Panc1 (cell line): ENCODE measurements at places on chromosomes 4 and X.

DNA sequence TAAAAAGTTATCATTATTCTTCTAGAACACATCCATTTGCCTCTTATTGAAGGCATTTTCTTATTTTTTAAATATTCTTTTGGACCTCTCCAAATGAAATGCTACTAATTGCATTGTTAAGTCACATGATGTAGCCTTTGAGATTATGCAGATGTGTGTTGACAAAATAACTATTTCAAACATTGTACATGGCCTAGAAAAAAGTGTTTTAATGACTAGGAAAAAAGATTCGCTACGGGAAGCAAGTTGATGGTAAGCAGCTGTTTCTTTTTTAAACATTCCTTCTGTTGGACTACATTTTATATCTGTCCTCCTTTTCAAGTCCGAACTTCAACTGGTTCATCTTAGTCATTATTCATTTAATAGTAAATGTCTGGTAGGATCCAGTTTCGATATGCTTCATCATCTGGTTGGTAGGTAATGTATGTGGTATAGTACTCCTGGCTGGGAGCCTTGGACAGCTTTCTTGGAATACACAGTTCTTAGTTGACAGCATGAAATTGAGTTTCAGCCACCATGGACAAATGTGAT, 34.3 kb upstream of the GUCY1A1 start:
- DNase-seq, result no peak

- DNase-seq, result no peak
Observed at GRCh38 chr4:99149426-99150019, 5.4 kb upstream of the ADH4 start.

GRCh38 chr4:8422327-8422726, 18.2 kb downstream of the ACOX3 start:
- no peak for DNase-seq

DNA sequence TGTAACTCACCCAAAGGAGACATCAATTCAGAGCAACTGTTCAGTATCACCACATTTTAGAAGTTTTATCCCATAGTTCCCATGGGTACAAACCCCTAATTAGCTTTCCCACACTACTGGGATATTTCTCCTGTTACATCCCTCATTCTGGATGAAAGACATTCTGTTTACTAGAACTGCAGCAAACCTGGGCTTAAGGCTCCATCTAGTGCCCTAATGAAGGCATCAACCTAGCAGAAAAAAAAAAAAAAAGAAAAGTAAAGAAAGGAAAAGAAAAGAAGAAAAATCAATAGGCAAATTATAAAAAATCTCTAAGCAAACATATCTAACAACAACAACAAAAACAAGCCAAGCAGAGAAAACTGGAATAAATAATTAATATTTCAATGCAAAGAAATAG, 133.7 kb upstream of the CPXCR1 start:
- no peak for DNase-seq

DNA sequence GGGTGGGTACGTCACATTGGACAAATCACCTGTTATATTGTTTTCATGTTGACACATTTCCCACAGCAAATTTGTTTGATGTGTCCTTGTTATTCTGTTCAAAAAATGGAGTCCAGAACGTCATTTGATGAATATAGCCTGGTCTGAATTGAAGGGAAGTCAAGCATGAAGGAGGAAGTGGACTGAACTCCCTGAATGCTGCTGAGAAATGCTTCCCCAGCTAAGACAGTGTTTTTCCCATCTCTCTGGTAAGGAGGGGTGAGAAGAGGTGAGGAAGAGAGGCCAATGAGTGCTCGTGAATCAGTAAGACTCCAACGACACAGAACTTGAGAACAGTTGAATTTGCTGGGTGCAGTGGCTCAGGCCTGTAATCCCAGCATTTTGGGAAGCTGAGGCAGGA, 127.4 kb downstream of the RBM47 start:
- no peak for DNase-seq

DNA sequence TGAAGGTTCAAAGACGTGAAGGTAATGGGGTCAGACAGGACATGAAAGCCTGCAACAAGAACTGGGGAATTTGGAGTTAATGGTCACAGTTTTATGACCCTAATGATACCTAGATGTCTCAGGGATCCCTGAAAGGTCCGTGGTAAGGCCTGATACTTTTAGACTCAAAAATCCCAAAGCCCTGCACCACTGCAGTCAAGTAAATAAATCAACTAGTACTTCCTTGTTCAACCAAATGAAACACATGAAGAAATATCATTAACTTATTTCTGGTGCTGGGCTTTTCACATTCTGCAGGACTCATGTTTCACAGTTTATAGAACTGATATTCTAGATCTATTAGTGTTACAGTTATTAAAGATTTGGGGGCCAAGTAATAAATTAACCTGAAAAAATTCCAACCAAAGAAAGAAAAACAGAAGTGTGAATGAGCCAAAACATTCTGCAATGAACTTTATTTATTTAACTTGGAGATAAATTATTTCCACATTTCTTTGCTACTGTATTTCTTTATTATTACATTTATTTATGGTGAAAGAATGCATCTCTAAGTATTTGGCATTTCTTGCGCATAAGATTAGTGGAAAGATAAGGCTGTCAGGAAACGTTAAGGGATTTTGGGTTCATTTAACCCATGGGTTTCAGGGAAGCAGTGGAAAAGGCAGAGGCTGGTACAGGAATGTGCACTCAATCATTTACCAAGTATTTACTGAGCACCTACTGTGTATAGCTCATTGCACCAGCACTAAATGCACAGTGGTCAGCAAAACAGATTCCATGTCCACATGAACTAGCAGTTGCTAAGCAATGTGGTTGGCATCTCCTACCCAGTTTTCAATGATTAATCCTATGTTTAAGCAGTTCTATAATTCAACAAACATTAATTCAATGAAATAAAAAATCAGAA, 8.7 kb downstream of the WDFY3 start:
- no peak for DNase-seq

GRCh38 chr4:128163177-128164117, 102.3 kb downstream of the LARP1B start:
- peak; percentile 71 for DNase-seq

DNA sequence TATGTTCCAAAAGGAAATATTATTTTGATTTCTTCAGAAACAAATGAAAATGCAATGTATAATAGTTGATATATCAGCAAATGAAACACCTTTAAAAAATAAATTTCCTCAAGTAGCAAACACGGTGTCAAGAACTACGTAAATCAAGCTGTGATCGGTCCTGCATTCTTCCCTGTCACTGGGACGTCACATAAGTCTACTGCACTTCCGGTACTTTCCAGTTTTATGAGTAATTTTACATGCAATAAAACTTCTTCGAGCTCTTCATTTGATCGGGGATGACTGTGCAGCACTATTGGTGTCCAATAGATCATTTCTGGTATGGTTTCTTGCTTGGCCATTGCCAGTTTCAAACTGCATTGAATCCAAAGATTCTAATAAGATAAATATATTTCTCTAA, 114.0 kb upstream of the VEGFC start:
- no peak for DNase-seq

GRCh38 chr4:33649015-33649414, 2595.3 kb downstream of the ARAP2 start:
- DNase-seq, result no peak

GRCh38 chrX:30468471-30468870, 109.1 kb downstream of the TASL start:
- DNase-seq, result no peak

- DNase-seq, result no peak
Observed at GRCh38 chr4:206054-206453, 81.8 kb downstream of the ZNF718 start.

DNA sequence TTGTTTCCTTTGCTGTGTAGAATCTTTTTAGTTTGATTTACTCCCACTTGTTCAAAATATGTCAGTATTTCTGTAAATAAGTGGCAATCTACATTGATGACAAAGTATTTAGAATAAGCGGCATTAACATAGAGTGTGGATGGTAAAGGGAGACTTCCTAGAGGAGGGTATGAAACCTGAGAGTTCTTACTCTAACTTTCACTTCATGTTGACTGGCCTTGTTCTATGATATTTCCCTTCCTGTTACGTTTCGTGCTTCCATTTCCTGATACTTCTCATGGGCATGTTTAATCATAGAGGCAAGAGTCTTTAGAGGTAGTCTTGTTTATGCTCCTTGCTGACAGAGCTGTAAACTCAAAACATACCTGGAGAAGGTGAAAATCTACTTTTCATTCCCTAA, 408.9 kb downstream of the GLUD2 start:
- no peak for DNase-seq

DNA sequence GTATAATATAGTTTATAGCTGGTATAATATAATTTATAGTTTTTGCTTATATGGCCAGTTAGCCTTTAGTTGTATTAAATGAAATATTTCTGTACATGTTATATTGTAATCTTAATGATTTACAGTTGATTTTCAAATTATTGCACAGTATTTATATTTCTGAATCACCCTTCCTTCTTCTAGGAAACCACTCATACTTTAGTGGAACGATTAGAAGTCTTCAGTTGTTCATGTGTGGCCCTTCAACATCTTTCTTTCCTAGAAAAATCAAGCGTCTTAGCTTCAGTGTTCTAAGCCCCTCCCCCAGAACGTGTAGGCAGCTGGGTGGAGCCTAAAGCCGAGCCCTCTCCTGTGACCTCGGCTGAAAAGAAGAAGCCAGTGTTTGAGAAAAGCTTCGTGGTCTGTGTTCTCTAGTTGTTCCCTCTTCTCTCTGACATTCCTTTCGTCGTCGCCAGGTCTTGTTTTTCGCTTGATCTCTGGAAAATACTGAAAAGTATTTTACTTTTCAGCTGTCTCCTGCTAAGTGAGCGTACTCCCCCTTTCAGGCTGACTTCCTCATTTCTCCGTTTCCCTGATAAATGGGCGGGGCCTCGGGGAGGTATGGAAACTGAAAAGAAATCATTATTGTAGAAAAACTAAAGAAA, at the start of gene C4orf33:
C4orf33 (plus strand) TSS at position 342 of the 644 bp plus-strand sequence. CDS start 6,459 bp downstream, outside the sequence.
- DNase-seq, result peak; percentile 67

- DNase-seq, result no peak
Observed at GRCh38 chr4:143405075-143405730, 68.5 kb downstream of the GAB1 start.

- no peak for DNase-seq
Observed at GRCh38 chr4:135533053-135533452, 1331.5 kb upstream of the PABPC4L start.

DNA sequence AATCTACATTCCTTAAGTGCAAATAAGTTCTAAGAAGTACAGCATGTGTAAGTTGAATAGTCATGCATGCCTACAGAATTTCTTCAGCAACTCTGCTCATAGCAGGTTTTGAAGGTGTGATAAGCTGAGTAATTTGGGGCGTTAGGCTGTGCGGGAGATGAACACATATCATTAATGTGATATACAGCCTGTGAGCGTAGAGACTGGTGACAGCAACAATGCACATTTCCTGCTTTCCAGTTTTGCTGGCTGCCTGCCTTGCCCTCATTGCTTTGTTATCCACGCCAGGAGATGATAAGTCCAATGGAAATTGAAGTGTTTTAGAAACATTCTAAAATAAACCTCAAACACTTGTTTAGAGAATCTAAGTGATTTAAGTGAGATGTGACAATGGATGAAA, 1709.4 kb downstream of the ARAP2 start:
- no peak for DNase-seq

- DNase-seq, result no peak
Observed at GRCh38 chr4:77342170-77342810, 185.3 kb downstream of the CCNG2 start.

- no peak for DNase-seq
Observed at GRCh38 chrX:67779099-67779498, 235.3 kb downstream of the AR start.

- no peak for DNase-seq
Observed at GRCh38 chr4:7781993-7782392, 157.7 kb downstream of the AFAP1 start.

DNA sequence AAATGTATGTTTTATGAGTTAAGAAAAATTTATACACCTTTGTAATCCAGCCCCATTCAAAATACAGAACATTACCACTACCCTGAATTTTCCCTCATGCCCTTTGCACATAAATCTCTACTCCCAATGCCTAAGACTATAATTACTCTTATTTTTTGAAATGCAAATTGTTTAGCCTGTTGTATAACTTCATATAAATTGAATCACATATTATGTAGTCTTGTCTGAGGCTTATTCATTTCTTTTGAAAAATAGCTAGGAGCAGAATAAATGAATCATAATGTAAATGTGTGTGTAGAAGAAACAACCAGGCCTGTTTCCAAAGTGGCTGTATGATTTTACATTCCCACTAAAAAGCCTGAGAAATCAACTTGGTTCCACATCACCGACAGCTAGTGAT, 319.8 kb downstream of the DCAF12L2 start:
- no peak for DNase-seq

- DNase-seq, result no peak
Observed at GRCh38 chrX:11890836-11891514, 132.9 kb downstream of the MSL3 start.

DNA sequence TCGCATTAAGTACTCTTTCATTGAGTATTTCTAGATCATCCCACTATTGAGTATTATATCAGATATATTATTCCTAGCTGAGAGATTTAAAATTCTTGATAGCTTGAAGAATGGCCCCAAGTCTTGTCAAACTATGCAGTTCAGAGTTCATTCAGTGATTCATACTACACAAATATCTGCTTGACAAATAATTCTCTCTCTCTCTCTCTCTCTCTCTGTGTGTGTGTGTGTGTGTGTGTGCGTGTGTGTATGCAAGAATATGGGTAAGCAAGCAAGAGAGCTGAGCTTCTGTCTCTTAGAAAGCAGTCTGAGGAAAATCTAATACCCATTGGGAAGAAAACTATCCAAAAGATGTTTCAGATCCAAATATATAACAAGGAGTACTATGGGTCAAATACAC, 142.0 kb downstream of the SLC10A7 start:
- no peak for DNase-seq

- no peak for DNase-seq
Observed at GRCh38 chr4:168200685-168201084, 108.3 kb downstream of the ANXA10 start.

DNA sequence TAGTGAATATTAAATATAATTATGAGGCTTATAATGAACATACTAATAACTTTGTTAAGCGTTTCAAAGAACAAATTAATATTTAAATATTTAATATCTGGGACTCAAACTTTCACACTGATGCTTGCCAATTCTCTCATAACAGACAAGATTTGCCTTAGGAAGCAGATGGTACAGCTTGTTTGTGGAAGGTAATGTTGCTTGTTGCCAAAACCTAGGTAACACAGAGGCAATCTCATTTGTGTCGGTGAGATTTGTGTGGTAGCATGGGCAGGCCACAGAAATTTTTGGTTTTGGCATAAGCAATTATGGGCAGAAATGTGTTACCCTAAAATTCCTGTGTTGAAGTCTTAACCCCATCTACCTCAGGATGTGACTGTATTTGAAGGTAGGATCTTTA, 114.9 kb upstream of the AFF2 start:
- DNase-seq, result no peak

DNA sequence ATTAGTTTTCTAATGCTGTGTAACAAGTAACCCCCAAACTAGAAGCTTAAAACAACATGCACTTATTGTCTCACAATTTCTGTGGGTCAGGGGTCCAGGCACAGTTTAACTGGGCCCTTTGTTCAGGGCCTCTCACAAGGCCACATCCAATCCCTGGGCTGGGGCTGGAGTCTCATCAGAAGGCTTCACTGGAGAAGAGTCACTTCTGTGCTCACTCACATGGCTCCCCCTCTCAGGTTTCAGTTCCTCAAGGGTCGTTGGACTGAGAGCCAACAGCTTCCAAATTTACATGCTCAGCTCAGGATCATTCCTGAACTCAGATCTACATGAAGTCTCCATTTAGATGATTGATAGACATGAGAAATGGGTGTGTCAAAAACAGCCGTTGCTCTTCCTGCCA, 77.1 kb downstream of the EVC start:
- no peak for DNase-seq

GRCh38 chr4:75634951-75635350, 4.6 kb upstream of the CDKL2 start:
- DNase-seq, result no peak
